ENCODE measurements at places on chromosomes 6 and 20.

- DNase-seq: no peak
Measured at GRCh38 chr6:160174681-160175080, 53.1 kb downstream of the SLC22A1 start.

DNA sequence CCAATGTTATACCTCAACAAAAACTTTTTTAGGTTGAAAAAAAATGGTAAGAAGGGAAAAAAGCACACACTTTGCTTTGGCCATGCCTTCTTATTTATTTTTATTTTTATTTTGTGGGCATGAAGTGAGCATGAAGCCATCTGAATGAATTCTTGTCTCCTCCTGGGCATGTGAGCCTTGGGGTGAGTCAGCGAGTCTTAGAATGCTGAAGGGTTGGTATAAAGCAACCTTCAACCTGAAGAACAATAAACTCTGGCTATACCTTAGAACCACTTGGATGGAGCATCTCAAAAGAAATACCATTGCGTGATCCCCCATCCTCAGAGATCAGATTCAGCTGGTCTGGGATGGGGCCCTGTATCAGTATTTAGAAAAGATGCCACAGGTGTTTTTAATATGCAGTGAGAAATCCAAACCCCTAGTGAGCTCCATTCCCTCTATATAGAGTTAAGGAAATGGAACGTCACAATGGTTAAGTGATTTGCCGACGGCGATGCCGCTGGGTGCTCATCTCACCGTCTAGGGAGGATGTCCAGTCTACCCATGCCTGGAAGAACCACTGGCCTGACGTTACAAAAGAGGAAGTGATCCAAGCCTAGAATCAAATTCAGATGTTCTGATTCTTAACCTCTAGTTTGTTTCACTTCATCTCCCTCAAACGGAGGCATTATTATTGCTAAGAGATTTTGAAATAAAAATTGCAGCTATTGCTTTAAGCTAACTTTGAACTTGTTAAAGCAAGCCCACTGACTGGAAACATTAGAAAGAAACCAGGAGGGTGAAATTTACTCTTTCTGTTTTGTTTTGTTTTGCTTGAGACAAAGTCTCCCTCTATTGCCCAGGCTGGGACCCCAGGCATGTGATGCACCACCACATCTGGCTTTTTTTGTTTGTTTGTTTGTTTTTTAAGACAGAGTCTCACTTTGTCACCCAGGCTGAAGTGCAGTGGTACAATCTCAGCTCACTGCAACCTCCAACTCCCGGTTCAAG, 67.1 kb downstream of the EDN1 start:
- DNase-seq: peak; percentile 23

DNA sequence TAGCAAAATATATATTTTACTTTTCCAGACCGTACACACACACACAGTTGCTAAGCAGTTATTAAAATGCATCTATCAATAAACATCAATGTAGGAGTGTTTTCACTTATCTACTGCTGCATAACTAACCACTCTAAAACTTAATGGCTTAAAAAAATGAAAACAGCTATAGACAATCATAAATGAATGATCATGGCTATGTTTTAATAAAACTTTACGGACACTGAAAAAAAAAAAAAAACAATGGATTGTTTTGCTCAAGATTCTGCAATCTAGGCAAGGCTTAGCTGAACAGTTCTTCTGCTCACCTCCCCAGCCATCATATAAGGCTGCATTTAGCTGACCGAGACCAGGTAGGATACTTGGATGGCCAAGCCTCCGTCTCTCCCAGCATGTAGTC, 125.4 kb upstream of the CCDC28A start:
- no peak for DNase-seq

DNA sequence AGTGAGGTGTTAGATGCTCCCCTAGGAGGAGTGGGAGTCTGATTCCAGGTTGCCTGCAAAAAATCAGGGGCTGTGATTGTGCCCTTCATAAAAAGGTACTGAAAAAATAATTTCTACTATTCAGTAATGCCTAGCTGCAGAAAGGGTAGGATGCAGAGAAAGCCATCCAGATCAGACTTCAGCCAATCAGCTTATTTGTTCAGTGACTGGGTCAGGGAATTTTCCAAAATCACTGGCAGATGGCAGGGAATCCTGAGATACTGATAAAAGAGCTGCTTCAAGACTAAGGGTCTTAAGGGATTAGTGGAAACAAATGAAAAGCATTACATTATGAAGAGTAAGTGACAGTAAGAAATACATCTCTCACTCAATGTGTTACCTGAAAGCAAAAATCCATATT, 42.8 kb upstream of the MTRF1L start:
- DNase-seq: no peak

DNA sequence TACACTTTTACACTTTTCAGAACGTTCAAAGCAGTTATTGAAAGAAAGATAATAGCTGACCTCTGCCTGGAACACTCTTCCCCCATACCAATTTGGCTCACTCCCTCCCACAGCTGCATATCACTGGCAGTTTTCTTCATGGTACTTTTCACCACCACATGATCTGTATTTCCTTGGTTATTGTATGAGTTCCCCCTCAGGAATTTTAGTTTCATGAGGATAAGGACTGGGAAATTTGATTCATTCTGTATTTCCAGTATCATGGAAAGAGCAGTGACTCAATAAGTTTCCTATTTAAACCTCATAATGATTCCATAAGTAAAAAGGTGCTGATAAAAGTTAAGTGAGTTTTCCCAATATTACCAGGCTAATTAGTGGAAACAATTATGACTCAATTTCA, 16.0 kb downstream of the HTR1B start:
- DNase-seq: no peak

DNA sequence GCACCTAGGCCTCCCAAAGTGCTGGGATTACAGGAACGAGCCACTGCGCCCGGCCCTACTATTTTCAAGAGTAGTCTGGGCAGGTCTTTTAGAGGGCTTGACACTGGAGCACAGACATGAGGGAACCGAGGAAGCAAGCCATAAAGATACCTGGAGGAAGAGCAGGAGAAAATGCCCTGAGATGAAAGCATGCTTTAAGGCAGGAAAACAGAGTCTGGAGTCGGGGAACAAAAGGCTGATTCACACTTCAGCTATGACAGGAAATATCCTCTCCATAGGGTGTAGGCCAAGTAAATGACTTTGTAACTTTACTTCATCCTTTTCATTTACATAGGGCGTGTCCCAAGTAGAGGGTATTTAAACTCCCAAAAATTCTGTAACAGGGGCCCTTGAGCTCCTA, 4.3 kb upstream of the SERINC3 start:
- DNase-seq: no peak

DNA sequence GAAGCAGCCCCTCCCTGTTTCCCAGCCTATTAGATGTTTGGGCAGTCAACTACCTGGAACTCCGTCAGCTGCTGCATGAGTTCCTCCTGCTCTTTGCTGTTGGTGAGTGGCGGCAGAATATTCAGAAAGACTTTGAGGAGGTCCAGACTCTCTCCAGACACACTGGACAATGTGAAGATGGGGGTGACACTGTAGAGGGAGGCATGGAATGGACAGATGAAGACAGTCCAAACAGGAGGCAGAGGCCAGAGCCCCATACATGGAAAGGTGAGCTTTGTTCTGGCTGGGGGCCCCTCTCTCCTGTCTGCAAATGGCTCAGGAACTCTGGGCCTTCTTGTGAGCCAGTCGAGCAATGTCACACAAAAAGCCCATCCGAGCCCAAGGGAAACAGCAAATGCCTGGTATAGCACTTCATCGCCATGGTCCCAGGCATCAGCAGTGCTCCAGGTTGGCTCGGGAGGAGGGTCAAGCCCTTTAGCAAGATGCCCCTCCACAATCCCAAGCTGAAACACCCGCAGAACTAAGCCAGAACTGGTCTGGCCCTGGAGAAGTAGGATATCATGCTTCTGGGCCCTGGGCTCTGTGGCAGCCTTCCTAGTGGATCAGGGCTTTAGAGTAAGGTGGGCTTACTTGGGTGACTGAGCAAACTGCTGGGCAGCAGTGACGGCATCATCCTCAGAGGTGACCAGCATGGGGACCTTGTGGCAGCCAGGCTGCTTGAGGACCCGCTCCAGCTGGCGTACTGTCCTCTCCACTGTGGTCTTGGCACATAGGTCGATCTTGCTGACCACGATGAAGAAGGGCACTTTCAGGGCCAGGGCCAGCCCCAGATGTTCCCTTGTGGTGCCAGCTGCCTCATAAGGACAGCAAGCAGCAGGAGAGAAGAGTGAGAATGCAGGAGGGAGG, 4.9 kb downstream of the GTPBP2 start:
- DNase-seq: no peak

DNA sequence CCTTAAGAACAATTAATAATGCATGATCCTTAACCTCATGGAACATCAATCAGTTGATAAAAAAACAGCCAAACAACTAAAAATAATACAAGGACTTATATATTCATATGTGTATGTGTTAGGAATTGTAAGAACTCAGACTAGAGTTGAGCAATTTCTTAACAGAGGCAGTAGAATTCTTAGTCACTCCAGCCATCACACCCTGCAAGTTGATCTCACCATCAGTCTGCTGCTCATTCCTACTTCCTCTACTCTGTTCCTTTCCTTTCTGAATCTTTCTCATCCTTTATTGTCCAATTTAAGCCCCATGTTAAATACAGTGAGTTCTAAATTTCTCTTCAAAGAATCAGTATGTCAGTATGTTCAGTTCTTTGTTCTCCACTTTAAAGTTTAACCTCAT, 2.6 kb downstream of the ZNF165 start:
- DNase-seq: no peak

DNA sequence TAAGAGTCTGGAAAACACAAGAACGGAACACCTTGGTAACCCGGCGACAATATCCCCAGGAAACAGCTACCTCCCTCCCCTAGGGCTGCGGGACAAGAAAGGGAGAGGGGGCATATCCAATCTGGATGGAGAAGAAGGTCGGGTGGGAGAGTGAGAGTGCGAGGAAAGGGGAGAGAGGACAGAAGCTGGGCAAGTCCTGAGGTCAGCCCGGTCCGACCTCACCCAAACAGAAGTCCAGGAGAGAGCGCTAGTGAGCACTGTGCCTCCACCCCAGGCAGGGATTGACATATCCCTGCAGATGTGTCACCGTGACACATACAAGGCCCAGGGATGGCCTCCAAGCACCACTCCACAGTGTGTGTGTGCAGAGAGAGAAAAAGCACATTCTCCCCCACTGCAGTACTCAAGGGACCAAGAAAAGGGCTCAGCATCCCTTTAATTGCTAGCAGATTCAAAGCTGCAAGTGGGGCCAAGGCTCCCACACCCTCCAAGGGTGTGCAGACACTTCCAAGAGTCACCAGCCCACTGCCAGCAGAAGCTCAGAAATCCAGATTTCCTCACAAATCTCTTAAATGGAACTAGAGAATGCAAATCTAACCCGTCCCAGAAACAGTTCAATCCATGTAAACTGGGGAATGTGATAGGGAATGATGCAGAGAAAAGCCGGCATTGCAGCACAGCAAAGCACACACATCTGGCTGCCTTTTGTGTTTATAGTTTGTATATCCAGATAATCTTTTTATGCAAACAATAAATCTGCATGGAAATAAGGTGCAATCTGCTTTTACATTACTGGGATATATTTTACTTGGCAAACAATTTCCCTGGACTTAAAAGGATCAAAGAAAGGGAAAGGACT, 3.1 kb downstream of the PXDC1 start:
- no peak for DNase-seq

GRCh38 chr6:156587071-156587470, 190.1 kb upstream of the ARID1B start:
- no peak for DNase-seq

DNA sequence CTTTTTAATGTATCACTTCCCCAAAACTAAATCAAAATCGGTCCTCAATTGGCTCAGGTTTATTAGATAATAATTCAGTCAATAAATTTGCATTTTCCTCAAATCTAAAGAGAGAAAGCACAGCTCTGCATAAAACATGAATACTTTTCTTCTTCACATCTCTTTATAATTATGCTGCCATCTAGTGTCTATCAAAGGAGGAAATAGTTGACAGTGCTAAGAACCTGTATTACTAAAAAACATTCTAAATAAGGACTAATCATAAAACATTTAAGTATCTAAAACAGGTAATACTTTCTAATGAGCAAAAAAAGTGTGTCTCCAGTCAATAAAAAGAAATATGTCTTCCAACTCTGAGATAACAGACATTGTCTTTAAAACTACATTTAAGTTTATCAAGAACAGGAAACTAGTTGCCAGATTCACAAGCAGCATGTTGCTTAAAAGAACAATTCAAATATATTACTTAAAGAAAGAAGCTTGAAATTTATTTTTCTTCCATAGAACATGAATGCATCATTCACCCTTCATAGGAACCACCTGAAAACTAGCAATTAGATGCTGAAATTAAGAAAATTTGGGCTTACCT, 56.5 kb upstream of the DST start:
- DNase-seq: no peak

DNA sequence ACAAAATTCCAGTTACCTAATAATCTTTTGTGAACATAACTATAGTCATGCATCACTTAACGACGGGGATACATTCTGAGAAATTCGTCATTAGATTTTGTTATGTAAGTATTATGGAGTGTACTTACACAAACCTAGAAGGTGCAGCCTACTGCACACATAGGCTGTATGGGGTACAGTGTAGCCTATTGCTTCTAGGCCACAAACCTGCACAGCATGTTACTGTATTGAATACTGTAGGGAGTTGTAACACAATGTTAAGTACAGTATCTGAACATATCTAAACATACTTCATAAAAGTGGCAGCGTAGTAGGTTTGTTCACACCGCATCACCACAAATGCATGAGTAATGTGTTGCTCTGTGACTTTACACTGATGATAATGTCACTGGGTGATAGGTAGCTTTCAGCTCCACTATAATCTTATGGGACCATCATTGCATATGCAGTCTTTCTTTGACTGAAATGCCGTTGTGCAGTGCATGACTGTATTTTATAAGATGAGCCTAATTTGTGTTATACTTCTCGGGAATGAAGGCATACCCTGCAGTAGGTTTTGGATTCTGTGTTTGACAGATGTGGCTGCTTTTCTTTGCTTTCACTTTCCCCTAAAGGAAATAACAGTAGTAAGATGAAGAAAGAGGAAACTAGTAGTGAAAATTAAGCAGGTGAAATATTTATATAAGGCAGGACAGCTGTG, 365.6 kb downstream of the FARS2 start:
- no peak for DNase-seq

DNA sequence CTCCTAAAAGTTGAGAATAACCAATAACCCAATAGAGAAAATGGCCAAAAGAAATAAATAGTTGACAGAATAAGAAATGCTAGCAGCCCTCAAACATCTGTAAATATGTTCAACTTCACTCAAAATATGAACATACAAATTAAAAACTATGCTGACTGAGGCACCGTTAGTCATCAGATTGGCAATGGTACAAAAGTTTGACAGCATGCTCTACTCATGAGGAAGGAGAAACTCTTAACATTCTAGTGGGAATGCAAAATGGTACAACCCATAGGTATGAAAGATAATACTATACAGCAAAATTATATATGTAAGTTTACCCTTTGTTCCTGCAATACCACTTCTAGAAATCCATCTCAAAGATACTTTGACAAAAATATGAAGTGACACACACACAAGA, 1.6 kb upstream of the ZSCAN12 start:
- no peak for DNase-seq

DNA sequence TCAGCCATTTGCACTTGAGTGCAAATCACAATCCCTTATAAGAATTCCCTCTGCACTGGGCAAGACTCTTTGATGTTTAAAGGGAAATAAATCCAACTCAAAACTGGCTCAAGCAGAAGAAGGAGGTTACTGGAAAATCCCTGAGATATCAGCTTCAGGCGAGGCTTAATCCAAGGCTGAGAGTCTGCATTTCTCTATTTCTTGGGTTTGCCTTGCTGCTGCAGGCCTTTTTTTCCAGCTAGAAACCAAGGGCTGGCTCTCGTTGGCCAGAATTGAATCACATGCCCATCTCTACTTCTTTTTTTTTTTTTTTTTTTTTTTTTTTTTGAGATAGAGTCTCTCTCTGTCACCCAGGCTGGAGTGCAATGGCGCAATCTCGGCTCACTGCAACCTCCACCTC, 11.7 kb downstream of the HCK start:
- no peak for DNase-seq
